ENCODE measurements at places on chromosomes 4 and X.

DNA sequence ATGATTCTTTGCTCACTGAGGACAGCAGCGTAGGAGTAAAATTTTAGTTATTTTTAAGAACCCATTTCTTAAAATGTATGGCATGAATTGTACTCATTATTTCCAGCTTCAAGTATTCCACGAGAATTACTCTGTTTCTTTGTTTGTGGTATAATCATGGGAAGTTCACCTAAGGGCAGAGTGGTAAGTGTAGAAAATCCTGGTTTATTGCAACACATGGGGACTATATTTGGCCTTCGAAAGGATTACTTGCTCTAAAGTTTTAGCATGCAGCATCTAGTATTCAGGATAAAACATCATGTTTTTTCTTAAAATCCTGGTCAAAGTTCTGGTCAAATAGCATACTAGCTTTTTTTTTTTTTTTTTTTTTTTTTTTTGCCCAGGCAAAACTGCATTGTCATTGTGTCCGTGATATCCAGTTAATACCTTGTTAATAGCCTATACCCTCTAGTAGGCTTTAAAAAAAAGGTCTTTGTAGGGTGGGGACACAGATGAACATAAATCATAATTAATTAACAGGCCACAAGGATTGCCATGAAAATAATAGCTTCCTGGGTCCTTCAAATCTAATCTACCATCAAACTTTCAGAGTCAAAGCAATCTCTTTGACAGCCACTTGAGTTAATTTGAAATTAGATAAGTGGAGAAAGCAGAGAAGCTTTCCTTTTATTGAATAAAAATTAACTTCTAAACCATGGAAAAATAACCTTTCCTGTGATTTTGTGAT is 44.6 kb upstream of the VEGFC start:
- no peak for DNase-seq

- DNase-seq = no peak
These were observed 3.1 kb downstream of the PGAM4 start for GRCh38 chrX:77966361-77966760.

GRCh38 chr4:677431-678293 is 3.3 kb downstream of the MYL5 start:
- no peak for DNase-seq

DNA sequence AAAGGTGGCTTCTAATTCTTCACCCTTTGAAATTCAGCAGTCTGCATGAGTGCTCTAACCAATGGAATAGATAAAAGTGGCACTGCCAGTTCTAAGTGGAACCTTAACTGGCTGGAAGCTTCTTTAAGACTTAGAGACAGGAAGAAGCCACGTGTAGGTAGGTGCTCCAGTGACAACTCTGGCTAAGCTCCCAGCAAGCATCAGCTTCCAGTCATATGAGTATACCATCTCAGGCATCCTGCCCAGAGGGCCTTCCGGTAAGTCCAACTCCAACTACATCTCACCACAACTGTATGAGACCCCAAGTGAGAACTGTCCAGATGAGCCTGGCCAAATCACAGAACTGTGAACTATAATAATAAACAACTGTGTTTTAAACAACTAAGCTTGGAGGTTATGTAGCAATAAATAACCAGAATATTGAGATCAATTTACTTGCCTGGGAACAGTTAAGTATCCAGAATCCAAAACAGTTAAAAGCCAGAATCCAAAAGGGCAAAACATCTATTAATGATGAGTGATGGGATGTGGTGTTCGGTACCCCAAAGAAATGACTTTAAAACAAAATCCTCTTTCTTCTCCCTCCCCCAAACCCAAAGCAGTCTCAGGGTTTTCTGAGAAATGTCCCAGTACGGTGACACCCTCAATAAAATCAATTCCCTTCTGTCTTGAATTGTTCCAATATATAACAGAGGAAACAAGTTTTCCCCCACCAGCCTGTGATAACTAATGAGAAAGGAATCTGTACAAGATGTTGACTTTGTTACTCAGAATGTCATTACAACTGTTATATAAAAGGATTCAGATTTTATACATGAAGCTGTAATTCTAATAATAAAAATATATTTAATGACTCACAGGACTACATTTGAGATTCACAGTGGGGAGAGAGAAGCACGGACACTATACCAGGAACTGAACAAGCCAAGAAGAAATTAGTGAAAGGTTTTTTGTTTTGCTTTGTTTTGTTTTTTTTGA is 4.2 kb downstream of the TSPAN5 start:
- no peak for DNase-seq

DNA sequence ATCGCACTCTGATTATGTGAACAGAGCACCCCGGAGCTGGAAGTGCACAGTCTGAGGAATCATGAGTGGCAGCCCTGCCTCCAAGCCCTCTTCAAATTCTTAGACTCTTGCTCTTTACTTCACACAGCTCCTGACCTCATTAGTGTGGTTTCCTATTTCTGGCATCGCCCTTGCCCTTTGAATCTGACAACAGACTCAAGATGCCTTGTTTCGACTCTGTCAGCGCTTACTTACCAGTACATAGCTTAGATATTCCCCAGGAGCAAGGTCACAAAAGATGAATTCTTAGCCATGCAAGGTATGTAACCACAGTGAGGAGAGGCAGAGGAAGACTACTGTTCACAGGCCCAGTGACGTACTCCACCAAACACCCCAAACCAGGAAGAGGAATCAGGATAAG is 167.2 kb downstream of the KDR start:
- DNase-seq = no peak

DNA sequence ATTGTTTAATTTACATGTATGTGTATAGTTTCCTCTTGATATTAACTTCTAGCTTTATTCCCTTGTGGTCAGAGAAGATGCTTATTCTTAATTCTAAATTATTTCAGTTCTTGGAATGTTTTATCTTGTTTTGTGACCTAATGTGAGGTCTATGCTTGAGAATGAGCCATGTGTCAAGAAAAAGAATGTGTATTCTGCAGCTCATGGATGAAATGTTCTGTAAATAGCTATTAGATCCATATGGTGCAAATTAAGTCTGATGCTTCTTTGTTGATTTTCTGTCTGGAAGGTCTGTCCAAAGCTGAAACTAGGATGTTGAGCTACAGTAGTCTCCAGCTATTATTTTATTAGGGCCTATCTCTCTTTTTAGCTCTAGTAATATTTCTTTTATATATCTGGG is 187.3 kb upstream of the RASGEF1B start:
- DNase-seq = no peak
